ENCODE measurements at places on chromosomes 1 and 21.

DNA sequence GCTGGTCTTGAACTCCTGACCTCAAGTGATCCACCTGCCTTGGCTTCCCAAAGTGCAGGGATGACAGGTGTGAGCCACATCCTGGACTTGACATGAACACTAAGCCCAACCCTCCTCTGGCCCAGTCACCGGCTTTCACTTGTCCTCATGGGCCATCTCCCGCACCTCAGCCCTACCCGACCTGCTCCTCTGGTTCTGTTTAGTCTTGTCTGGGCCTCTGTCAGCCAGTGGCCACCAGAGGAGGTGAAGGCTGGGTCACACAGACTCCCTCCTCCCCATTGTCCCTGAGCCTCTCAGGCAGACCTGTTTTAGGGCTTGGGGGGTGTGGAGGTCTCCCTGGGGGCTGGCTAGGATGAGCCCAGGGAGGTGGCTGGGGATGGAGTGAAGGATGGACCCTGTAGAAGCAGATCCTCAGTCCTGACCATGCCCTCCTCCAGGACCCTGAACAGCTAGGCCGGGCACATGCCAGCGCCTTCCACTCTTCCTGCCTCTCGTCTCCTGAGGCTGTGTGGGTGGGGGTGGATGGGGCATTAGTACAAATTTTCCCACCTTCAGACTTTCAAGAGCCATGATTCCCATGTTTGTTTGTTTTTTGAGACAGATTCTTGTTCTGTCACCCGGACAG lies 26.1 kb upstream of the UMODL1 start:
- DNase-seq = no peak

DNA sequence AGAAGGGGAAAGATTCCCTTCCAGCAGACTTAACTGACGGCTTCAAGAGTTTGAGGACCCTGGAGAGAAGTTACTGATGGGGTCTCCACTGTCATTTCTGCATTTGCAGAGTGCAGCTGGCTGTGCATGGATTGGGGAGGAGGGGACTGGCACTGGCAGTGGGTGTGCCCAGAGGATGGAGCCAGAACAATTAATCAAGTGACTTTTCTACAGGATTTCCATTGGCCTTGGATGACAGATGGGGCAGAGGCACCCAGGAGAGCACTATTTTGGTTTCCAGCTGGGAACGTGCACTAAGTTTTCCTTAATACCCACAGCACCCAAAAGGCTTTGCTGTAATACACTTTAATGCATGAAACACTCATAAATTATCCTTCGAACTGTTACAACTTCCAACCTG lies 1.3 kb downstream of the NGF start:
- no peak for DNase-seq

- no peak for DNase-seq
Observed at GRCh38 chr21:29217818-29218291, 80.9 kb upstream of the BACH1 start.

DNA sequence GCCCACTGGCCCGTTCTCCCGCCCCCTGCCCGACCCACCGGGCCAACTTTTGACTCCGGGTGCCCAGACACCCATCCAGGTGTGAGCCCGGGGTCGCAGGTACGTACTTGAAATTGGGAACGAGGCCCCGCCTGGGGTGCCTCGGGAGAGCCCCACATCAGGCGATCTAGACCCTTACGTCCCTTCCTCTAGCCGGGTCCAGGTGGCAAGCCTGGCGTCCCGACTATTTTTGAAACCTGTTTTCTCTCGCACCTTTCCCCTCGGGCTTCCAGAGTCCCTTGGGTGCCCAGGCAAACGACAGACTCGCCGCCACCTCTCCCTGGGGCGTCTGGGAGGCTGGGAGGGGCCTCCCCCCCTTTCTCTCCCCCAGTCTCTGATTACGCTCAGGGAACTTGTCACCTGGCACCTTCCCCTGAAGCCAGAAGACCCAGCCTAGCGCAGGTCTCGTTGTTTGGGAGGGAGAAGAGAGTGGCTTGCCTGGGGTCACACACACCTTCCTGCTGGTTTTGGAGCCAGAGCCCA lies 898 bp downstream of the LDLRAP1 start:
- DNase-seq = no peak

DNA sequence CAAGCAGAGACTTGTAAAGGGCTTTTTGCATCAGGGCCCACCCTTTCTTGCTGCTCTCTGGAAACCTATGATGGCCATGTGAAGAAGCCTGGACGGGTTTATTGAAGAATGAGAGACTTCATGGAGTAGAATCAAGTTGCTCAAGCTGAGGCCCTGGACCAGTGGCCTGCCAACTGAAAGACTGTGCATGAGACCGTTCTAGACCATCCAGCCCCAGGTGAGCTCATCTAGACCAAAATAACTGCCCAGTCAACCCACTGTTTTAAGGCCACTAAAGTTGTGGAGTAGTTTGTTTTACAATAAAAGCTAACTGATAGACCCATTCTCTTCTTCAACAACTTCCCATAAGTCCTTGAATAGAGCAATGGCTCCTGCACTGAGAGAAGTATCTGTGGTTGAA lies 11.8 kb upstream of the ENAH start:
- no peak for DNase-seq

GRCh38 chr1:1924386-1924785 lies 5.3 kb upstream of the TMEM52 start:
- DNase-seq = peak; percentile 35

DNA sequence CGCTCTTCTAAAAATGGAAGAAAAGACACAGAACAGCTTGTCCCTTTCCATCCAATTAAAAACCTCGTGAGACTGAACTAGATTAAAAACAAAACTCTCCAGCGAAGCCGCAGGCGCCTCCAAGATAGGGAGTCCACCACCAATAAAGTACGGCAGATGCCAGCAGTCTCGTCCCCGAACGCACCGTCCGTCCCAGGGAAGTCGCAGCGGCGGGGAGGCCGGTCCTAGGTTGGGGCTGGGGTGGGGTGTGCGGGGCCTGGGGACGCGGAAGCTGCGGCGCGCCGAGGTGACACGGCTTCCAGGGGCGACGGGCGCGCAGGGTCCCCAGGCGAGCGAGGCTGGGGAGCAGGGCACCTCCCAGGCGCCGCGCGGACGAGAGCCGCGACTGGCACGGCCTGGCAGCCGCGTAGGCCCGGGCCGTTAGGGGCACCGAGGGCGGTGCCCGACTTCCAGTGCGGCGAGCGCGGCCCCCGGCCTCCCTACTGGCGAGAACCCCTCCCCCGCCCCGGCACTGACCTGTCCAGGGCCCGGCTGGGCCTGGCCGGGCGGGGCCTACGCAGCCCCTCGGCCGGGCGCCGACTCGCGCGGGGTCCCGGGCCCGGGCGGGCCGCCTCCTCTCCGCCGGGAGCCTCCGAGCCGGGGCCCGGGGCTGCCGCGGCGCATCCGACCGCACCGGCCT lies 28.3 kb upstream of the A3GALT2 start:
- peak; percentile 31 for DNase-seq

- no peak for DNase-seq
Observed at GRCh38 chr1:102879439-102879993, 228.8 kb downstream of the COL11A1 start.

DNA sequence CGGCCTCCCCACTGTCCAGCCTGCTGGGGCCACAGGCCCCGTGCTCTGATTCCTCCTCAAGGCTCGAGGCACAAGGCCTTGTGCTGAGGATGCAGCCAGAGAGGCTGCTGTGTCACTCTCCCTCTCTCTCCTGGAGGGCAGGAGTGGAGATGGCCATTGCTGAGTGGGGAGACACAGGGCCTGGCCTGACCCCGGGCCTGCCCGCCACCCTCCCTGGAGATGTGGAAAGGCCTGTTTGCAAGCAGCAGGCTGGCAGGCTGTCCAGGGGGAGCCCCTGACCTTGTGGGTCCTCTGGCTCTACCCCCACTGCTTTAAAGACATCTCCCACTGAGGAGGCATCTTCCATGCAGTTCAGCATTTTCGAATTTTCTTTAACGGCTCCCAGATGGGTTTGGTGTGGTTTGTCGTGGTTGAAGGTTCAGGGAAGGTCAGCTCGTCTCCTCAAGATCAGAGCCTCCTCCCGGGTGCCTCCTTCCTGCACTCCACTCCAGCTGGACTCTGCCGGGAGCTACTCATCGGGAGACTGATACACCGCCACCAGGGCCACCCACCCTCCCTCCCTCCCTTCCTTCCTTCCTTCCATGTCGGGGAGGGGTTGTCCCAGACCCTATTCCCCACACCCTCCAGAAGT lies 69.1 kb downstream of the SPSB1 start:
- no peak for DNase-seq

- no peak for DNase-seq
Observed at GRCh38 chr21:26914557-26914956, 52.3 kb downstream of the ADAMTS5 start.

DNA sequence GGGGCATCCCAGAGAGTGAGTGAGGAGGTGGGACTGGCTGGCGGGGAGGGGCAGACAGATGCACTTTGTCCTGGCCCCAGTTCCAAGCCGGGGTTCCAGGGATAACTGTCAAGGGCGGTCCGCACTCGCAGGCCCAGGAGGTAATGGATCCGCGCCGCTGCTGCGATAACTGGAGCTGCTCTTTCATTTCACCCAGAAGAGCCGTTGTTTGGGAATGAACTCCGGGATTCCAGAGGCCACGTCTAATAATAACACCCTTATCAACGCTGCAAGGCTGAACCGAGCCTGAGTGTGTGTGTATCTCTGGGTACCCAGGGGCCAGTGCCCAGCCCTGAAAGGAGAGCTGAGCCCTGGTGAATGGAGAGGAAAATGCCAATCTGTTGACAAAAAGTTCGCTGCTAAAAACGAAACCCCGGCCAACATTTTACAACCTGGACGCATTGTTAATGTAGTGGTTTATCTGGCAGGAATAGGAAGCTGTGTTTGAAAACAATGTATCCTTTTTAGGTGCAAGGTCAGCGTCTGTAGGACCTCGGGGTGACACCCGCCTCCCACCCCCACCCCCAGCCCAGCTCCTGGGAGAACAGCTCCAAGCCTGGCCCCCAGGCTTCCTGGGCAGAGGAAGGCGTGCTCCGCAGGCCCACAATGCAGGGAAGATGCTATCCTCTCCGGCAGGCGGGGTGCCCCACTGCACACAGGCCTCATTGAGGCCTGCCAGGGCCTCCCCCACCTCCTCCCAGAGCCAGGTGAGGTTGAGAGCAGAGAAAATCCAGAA lies 119.7 kb downstream of the PROX1 start:
- peak; percentile 2 for DNase-seq

- no peak for DNase-seq
Observed at GRCh38 chr1:16984717-16985116, 4.3 kb upstream of the MFAP2 start.

Data from DMS79 treated with DMSO at 0.1 percent for 48 hours (cell line).